ENCODE measurements at places on chromosomes 2 and 18.

DNA sequence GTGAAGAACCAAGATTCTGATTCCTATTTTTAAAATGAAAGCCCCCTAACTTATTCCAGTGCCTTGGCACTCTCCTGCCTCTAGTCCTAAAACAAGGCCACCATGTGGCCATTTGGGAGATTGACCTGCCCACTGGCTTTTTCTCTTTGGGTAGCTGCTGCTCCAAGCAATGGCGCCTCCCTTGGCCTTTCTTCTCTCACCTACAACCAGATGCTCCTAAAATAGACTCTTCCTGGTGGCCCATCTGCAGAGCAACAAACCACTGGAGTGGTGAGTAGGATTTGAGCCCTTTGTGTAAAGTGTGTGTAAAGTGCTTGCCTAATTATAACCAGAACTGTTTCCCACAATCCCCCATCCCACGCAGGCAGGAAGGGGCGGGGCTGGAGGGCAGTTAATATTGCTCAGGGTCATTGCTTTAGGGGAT, 114.2 kb downstream of the FHOD3 start:
- no peaks in the 10 kb centered on the region for H3K27me3 ChIP-seq
- no peak overlapping the region for H3K27ac ChIP-seq
- no peaks in the 10 kb centered on the region for H3K36me3 ChIP-seq
- DNase-seq, result no peak
- H3K4me1 ChIP-seq, result peaks cover 48% of the 10 kb centered on the region

DNA sequence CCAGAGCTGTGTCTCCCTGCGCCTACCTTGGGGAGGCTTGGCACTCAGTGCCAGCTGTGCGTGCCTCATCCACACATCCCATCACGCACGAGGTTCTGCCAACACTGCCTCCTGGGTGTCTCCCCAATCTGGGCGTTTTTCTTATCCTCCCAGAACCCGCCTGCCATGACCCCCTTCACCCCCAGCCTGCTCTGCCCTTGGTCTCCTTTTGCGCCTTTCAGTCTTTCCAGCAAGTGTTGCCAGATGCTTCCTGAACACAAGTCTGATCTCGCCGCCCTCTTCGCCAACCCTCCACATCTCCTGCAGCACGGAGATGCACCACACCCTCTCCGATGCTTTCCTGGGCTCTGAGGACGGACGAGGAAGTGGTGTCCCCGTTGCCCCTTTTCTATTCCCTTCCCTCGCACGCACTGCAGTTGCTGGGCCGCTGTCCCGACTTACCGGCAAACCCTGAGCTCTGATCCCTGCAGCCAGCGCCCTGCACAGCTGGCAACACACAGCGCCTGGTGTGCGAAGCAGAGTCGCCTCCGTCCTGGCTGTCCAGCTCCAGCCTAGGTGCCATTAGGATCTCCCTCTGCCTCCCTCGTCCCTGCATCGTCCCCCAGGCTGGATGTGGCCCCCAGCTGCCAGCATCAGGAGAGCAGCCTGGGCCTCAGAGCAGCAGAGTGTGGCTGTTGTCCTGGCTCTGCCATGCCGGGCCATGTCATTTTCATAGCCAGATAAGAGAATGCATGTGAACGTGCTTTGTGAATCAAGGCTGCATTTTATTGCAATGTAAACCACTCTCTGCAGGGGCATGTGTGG, 22.6 kb upstream of the ALLC start:
- H3K36me3 ChIP-seq, result no peaks in the 10 kb centered on the region
- no peaks in the 10 kb centered on the region for H3K4me1 ChIP-seq
- no peak for DNase-seq
- H3K27ac ChIP-seq, result no peak overlapping the region
- no peak overlapping the region for H3K4me3 ChIP-seq
- no peaks in the 10 kb centered on the region for H3K27me3 ChIP-seq

DNA sequence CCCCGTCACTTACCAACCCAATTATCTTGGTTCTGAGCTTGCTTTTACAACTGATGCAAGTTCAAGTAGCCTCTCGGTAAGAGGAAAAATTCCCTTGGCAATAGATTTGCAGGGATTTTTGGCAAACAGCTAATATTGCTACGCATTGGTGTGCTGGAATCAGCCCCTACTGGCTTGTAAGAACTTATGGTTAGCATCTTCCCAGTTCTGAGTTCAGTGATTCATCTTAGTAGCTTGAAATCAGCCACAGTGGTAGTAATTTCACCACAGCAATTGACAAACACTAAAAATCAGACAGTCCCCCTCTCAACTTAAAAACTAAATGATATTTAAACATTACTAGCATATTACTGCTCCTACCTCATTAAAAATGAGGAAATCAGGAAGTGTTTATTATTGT, 5.9 kb upstream of the RAX start:
- no peak for DNase-seq
- no peak overlapping the region for H3K4me3 ChIP-seq
- no peaks in the 10 kb centered on the region for H3K4me1 ChIP-seq
- peaks cover 36% of the 10 kb centered on the region for H3K27me3 ChIP-seq
- H3K27ac ChIP-seq, result no peak overlapping the region

GRCh38 chr2:26612522-26613240, 28.5 kb downstream of the CIB4 start:
- no peaks in the 10 kb centered on the region for H3K36me3 ChIP-seq
- H3K4me3 ChIP-seq, result no peak overlapping the region
- H3K4me1 ChIP-seq, result peaks cover 17% of the 10 kb centered on the region
- H3K27ac ChIP-seq, result no peak overlapping the region
- H3K27me3 ChIP-seq, result peaks cover 6% of the 10 kb centered on the region

- H3K27ac ChIP-seq, result no peak overlapping the region
- H3K36me3 ChIP-seq, result no peaks in the 10 kb centered on the region
- no peaks in the 10 kb centered on the region for H3K4me1 ChIP-seq
- no peak for DNase-seq
- H3K4me3 ChIP-seq, result no peak overlapping the region
Measured at GRCh38 chr2:120819720-120820210, 84.1 kb downstream of the GLI2 start.

- no peak overlapping the region for H3K4me3 ChIP-seq
- no peaks in the 10 kb centered on the region for H3K36me3 ChIP-seq
- H3K4me1 ChIP-seq, result no peaks in the 10 kb centered on the region
- no peak for DNase-seq
- H3K27me3 ChIP-seq, result no peaks in the 10 kb centered on the region
Measured at GRCh38 chr2:14750433-14750832, 117.9 kb downstream of the LRATD1 start.

DNA sequence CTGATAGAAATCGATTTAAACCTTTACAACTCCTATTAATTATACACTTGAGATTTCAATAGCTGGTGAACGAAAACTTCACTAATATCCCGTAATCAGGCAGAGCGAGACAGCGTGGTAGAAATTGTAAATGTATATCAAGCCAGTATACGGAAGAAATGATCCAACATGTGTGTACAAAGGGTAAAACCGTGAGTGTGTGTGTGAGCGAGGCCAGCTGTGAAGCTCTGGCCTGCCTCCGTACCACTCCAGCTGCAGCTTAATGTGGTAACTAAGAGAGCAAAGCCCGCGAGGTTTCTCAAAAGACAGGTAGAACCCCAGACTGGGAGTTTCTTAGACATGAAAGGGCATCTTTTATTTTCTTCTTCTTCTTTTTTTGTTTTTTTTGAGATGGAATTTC, 52.3 kb upstream of the ZNF516 start:
- no peak overlapping the region for H3K27ac ChIP-seq
- no peak overlapping the region for H3K4me3 ChIP-seq
- DNase-seq, result no peak
- H3K36me3 ChIP-seq, result no peaks in the 10 kb centered on the region
- peaks cover 5% of the 10 kb centered on the region for H3K27me3 ChIP-seq
- no peaks in the 10 kb centered on the region for H3K4me1 ChIP-seq

DNA sequence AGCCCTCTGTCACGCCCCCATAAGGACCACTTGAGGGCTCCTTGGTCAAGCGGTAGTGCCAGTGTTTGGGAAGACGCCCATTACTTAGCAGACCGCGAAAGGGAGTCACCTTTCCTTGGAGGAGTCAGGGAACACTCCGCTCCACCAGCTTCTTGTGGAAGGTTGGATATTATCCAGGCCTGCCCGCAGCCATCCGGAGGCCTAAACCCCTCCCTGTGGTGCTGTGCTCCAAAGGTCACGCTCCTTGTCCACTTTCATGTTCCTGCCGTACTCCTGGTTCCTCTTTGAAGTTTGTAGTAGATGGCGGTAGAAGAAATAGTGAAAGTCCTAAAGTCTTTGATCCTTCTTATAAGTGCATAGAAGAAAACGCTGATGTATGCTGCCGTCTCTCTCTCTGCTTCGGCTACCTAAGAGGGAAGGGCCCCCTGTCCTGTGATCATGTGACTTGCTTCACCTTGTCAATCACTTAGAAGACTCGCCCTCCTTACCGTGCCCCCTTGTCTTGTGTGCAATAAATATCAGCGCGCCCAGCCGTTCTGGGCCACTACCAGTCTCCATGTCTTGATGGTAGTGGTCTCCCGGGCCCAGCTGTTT, 1.7 kb upstream of the CATIP start:
- no peak overlapping the region for H3K27ac ChIP-seq
- no peak for DNase-seq

DNA sequence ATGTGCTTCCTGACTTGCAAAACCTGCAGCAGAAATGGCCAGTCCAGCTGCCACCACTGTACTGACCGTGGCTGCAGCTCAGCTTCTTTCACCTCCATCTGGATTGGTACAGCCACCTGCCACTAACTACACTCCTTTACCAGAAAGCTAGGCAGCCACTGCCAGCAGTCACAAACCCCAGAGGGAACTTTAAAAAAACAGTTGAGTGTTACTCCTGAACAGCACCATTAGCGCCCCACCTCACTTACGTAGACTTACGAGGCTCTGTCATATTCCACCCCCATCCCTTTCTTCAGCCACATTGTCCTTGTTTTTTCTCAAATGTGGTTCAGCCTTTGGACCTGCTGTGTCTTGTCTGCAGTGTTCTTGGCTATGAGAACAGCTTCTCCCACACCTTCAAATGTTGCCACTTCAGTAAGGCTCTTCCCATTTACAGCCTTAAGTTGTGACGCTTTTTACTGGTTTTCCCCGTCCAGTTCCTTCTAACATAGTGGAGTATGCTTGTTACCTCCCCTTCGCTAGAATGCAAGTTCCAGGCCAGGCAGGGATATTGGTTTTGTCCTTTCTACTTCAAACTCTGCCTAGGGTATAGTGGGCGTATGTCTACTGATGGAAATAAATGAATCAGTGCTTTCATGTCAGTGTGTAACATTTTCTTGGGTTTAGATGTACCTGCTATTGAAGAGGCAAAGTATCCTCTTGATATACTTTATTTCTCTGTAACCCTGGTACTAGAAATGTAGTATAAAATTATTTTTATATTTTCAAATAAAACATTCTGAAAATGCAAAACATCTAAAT, 17.0 kb downstream of the HNRNPA3 start:
- peaks cover 67% of the 10 kb centered on the region for H3K36me3 ChIP-seq
- H3K4me3 ChIP-seq, result no peak overlapping the region
- H3K27me3 ChIP-seq, result no peaks in the 10 kb centered on the region
- no peak overlapping the region for H3K27ac ChIP-seq
- DNase-seq, result no peak
- peaks cover 23% of the 10 kb centered on the region for H3K4me1 ChIP-seq

DNA sequence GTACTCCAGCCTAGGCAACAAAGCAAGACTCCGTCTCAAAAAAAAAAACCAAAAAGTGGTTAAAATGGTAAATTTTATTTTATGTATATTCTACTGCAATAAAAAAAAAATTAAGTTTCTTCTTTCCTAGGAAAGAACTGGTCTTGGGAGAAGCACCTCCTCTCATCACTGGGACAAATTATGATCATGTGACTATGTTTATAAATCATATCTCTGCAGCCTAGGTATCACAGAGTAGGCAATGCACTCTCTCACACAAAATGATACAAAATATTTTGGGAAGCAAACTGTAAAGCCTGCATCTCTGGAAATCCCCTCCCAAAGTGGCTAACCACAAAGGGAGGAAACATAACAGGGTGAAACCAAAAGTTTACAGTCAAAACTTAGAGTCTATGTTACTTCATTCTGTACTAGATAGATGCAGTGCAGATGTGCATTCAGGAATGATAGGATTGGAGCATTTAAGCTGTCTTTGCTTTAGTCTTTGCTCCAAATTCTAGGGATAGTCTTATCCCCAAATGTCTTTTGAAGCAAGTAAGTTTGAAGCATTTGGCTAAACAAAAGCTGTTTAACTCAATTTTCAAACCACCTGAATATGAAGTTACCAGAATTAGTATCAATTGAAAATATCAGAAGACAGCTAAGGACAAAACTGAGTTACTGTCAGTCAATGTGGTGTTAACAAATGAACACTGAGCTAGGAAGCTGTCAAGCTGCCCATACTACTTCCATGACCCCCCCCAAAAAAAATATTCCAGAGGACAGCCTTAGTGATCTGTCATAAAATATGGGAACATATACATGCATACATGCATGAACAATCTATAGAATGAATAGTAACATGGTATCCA, 21.1 kb upstream of the MALT1 start:
- H3K4me3 ChIP-seq, result no peak overlapping the region
- H3K27ac ChIP-seq, result no peak overlapping the region
- H3K27me3 ChIP-seq, result no peaks in the 10 kb centered on the region
- H3K36me3 ChIP-seq, result no peaks in the 10 kb centered on the region

DNA sequence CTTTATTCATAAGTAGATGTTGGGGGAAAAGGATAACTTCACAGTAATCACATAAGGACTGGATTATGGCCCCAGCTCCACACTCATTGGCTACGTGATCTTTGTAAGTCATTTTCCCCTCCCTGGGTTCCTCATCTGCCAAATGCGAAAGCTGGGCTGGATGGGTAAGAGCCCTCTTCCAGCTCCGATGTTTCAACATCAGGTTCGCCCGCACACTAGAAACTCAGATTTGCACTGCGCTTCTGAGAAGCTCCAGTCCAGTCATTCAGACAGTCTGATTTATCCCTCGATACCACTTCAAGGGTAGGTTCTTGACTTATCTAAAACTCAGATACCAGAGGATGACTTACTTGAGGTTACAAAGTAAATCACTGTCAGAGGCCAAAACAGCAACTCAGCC, 31.0 kb upstream of the RMDN2 start:
- no peak for DNase-seq
- no peaks in the 10 kb centered on the region for H3K27me3 ChIP-seq
- no peak overlapping the region for H3K4me3 ChIP-seq
- no peaks in the 10 kb centered on the region for H3K36me3 ChIP-seq
- no peak overlapping the region for H3K27ac ChIP-seq

GRCh38 chr2:130743278-130743677, 12.1 kb upstream of the AMER3 start:
- H3K36me3 ChIP-seq, result no peaks in the 10 kb centered on the region
- H3K4me3 ChIP-seq, result no peak overlapping the region
- H3K4me1 ChIP-seq, result no peaks in the 10 kb centered on the region
- no peak for DNase-seq

DNA sequence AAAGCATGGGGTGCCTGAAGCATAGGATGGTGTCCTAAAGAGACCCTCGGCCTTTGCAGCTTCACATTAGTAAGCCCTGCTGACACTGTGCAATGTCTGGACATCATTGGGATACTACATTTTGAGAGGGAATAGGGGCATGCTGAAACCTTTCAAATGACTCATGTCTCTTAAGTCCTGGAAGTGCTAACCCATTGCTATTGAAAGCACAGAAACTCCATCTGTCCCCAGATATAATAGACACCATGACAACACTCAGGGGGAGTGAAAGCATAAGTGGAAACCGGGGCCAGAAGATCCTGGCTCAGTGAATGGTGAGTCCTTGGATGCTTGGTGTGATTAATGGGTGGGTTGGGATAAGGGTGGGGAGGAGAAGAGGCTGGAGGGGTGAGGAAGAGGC, 595.5 kb upstream of the ID2 start:
- no peak overlapping the region for H3K4me3 ChIP-seq
- no peaks in the 10 kb centered on the region for H3K36me3 ChIP-seq
- no peaks in the 10 kb centered on the region for H3K27me3 ChIP-seq
- no peaks in the 10 kb centered on the region for H3K4me1 ChIP-seq
- DNase-seq, result no peak

All from heart left ventricle (tissue), 16 donors.